Karpas-422 (cell line): ENCODE measurements at places on chromosomes 4 and X. TPM values are rescaled to one million over a fixed set of nuclear protein-coding genes. Genes with fewer than 3 reads are reported as not detected.

The TCEAL5 gene
- not detected in 2 replicates for total RNA-seq

The NHSL2 gene
- not detected in 2 replicates for total RNA-seq

The PPP1R3F gene
- 0.19 and 1.0 TPM in 2 replicates for total RNA-seq

The GPRIN3 gene
- 0.40 and 0.63 TPM in 2 replicates for total RNA-seq

The OPRPN gene
- not detected in 2 replicates for total RNA-seq

The UCHL1 gene
- total RNA-seq, result 0.58 TPM in 1 of 2 replicates, not detected in the other

The SSX2 gene
- not detected in 2 replicates for total RNA-seq

The KLHL4 gene
- total RNA-seq, result not detected in 2 replicates

The SRPX2 gene
- total RNA-seq, result not detected in 2 replicates

The MAGEA8 gene
- not detected in 2 replicates for total RNA-seq

The PHKA2 gene
- 50.7 and 75.4 TPM in 2 replicates for total RNA-seq

The ARHGAP36 gene
- total RNA-seq, result not detected in 2 replicates

The TMPRSS11B gene
- total RNA-seq, result not detected in 2 replicates

The BRS3 gene
- not detected in 2 replicates for total RNA-seq

The GPR78 gene
- not detected in 2 replicates for total RNA-seq

- DNase-seq, result no peak
Observed at GRCh38 chrX:13288671-13289070, 31.2 kb downstream of the ATXN3L start.

- DNase-seq, result no peak
Observed at GRCh38 chr4:92100975-92101374, 202.8 kb upstream of the GRID2 start.

- DNase-seq, result peak; percentile 75
Observed at GRCh38 chr4:99945718-99946355, 581 bp downstream of the DNAJB14 start.

DNA sequence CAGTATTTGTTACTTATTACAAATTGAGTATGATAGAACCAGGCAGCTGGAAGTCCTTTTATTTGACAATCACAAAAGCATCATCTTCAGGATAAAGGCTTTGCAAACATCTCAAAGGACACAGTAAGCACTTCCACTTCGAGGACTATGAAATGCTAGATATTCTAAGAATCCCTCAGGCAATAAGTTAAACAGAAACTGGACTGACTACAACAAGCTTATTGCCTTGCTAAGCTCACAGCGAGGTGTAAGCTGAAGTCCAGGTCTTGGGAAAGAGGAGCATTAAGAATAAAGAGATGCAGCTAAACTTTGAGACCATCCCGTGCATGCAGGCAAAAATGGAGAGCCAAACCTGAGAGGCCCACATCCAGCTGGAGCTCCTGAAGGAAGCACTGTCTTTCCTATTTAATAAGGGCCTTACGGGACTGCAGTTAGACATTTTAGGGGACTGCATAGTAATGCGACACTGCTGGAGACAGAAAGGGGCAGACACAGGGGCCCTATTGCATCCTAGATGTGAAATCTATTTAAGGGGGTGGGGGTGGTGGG is 38.7 kb downstream of the DCHS2 start:
- DNase-seq, result no peak

GRCh38 chr4:11512871-11513270 is 84.2 kb upstream of the HS3ST1 start:
- no peak for DNase-seq

DNA sequence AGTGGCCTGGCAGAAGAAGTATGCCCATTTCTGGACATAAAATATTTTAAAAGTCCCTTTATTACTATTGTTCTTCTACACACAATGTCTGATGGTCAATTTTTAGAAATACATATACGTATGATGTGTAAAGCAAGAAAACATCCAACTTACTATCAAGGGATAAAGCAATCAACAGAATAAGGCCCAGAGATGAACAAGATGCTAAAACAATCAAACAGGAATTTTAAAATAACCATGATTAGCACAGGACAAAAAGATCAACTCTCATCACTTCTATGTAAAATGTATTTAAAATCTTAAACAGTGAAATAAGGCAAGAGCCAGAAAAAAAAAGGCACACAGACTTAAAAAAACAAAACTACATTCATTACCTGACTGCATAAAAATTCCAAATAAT is 60.9 kb downstream of the MTNR1A start:
- no peak for DNase-seq

DNA sequence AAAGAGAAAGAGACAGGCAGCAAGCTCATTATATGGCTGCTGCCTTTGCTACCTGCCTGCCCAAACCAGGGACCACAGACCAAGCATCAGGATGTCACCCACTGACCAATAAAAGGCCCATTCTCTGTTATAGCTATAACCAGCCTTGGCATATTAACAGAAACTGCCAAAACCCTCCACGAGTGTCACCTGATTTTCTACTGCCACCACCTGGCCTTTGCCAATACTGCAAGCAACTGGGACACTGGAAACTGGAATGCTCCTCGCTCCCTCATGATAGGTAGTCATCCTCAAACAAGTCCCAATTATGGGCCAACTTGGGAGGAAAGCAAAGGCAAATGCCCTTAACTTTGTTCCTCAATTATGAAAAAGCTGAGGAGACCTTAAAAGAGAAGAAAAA is 76.0 kb downstream of the SPIN4 start:
- DNase-seq, result peak; percentile 78

DNA sequence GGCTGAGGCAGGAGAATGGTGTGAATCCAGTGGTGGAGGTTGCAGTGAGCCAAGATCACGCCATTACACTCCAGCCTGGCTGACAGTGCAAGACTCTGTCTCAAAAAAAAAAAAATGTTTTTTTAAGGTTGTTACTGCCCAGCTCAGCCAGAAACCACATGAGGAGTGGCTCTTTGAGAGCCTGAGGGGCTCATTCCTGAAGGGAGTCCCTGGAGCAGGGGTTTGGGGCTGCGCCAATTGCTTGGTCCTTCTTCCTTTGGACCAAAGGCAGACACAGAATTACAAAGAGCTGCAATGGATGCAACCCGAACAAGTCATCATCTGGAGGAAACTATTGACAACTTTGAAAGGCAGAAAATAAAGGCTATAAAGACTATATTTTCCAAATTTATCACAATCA is 60.6 kb upstream of the WWC2 start:
- DNase-seq, result no peak

DNA sequence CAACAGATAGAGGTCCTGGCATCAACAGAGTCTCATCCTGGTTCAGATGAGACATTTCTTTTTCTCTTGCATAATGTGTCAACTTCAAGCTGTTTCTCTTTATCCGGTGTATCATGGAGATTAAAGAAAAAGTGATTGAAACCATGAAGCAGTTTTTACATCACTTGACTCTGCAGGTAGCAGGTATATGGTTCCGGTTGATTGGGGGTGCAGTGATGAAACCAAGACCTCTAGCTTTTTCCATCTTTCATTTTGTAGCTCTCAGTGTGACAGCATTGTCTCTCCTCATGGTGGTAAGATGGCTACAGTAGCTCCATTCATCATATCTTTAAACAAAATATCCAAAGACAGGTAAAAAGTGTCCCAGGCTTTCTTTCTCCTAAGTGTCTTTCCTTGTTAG is 2.4 kb upstream of the HOPX start:
- no peak for DNase-seq

DNA sequence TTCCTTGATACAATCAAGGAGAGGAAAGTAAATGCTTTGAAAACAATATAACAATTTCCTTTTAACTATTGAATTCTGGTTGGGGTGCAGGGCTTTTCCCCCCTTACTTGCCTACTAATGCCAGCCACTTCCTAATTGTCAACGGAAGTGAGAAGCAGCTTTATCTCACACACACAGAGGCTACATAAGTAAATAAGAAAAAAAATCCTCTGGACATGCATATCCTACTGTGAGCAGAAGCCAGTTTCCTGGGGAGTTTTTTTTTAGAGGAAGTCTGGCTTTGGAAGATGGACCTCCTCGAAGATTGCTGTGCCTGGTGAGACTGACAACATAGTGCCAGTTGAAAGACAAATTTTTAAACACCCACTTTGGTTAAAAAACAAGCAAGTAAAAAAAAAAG is 180.6 kb downstream of the OPHN1 start:
- no peak for DNase-seq

GRCh38 chrX:153438532-153438931 is 7.3 kb downstream of the TREX2 start:
- peak; percentile 60 for DNase-seq
